ENCODE measurements at places on chromosomes 2 and 18.

DNA sequence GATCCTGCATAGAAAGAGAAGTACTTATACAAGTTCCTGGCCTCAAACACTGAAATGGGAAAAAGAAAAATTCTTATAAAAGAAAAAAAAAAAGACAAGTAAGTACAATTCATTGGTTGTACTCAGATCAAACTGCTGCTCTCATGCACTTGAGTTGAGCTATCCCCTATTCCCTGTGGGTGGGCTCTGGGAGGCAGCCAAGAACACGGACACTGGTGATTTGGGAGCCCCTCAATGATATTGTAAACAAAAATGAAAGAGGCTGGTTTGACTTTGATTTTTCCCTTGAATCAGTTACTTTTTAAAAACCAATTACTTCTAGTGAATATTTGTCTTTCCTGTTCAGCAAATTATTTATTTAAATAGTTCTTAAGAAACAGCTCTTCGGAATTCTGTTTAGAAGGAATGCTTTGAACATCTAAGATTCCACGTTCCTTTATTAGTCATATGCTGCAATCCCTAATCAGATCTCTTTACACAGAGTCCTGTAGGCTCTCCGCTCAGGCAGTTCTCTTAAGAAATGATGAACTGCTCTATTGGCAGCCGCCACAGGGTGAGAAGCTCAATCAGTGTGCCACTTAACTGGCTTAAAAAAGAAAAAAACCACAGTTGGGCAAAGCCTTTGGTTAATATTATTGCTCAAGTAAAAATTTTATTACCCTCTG lies 225.1 kb downstream of the TMEM182 start:
- DNase-seq: no peak

DNA sequence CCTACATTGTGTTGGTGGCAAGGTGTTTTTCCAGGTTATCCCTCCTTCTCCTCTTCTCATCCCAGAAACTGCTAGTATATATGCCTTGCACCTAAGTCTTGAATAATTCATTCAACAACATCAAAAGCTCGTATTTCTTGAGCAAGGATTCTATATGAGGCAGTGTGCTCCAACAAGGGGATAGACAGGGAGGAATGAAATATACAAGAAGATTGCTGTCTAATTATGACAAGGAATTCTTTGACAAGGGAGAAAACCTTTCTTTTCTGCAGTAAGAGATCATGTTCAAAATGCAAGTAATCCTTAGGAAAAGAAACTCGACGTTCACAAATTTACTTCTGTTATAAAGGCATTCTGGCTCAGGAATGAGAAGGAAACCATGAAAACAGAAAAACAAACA lies 788.6 kb downstream of the TDRD15 start:
- no peak for DNase-seq

- DNase-seq: no peak
Measured at GRCh38 chr2:64403426-64403825, 50.5 kb upstream of the LGALSL start.

- DNase-seq: no peak
Measured at GRCh38 chr2:137776697-137777096, 187.6 kb upstream of the HNMT start.

GRCh38 chr2:168244318-168244717 lies 3.1 kb downstream of the STK39 start:
- DNase-seq: no peak

DNA sequence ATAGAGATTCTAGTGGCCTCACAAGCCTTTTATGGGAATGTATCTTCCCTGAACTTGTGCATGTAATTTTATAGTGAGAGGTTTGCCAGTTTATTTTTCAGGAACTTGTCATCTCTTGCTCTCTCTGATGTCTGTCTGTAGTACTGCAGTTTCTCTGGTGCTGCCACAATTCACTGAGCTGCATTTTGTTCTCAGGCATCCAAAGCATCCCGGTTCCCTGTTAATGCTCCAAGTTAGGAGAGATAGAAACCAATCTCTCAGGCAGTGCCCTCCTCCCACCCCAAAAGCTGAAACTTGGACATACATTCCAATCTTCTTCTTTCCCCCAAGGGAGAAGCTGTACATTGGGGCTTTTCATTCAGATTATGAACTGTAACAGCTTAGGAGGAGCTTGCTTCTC lies 30.1 kb upstream of the GRB14 start:
- DNase-seq: no peak

DNA sequence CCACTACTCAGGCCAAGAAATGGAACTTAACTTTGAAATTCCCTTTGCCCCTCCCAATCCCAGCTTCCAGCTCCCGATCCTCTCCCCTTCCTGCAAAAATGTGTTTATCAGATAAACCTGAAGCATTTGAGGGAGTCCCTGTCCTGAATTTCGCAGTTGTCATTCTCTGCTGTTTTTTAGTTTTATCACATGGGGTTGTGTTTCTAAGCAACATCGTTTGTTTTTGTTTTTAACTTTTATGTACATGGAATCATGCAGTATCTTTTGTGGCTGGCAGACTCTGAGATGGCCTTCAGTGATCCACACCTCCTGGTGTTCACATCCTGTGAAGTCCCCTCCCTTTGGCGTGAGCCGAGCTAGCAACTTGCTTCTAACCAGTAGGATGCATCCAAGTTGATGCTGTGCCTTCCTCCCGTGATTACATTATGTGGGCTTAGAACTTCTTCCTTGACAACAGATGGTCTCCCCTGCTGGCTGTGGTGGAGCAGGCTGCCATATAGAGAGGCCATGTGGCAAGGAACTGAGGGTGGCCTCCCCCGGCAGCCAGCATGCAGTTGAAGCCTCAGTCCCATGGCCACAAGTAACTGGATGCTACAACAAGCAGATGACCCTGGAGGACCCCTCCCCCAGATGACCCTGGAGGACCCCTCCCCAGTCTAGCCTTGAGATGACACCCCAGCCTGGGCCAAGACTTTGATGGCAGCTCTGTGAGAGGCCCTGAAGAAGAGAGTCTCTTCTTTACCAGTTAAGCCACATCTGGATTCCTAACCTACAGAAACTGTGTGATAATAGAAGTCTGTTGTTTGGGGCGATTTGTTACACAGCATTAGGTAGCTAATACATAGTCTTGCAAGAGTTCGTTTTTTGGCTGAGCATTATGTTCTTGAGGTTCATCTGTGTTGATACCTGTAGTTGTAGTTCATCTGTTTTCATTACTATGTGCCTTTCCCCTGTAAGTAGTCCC lies 27.7 kb downstream of the SH3BP4 start:
- no peak for DNase-seq
